Epithelial cell of umbilical artery (primary cell): ENCODE measurements at places on chromosomes 12 and 14. TPM values are rescaled to one million over a fixed set of nuclear protein-coding genes. Genes with fewer than 3 reads are reported as not detected.

Gene SYT1
- total RNA-seq: 6.8 and 7.5 TPM in 2 replicates

Gene CD163
- total RNA-seq: not detected in 2 replicates

Gene TRIM9
- under 0.01 TPM in 1 of 2 replicates, not detected in the other for total RNA-seq

Gene HOXC13
- not detected in 2 replicates for total RNA-seq

Gene FBXO34
- total RNA-seq: 23.1 and 27.4 TPM in 2 replicates

Gene AKAP6
- under 0.01 and 0.15 TPM in 2 replicates for total RNA-seq

Gene LRP1-AS
- not detected in 2 replicates for total RNA-seq

Gene SERPINA10
- total RNA-seq: not detected in 2 replicates

Gene PIANP
- total RNA-seq: under 0.01 TPM in 1 of 2 replicates, not detected in the other

Gene IL31
- not detected in 2 replicates for total RNA-seq

Gene P2RX2
- total RNA-seq: not detected in 2 replicates

Gene PTPN21
- total RNA-seq: 3.9 and 4.4 TPM in 2 replicates

Gene POLE2
- 14.9 and 16.6 TPM in 2 replicates for total RNA-seq
